ENCODE measurements at places on chromosomes 7 and 10.
A peak's percentile ranks its signal among the peaks of the same experiment; 100 is the strongest.

- no peak for DNase-seq
Measured at GRCh38 chr7:70153933-70154332, 555.7 kb downstream of the AUTS2 start.

DNA sequence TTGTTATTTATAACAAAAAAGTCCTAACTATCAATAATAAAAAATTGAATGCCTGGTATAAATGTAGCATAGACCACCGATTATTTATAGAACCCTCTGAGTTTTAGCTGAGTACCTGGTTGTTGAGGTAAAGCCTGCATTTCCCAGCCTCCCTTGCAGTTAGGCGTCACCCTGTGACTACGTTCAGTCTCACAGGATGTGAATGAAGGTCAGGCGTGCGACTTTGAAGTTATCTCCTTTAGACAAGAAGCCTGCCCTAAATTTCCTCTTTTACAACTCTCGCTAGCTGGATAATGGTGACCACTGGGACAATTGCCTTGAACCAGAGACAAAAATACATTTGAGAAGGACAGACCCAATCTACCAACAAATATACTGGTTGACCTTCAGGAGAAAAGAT lies 67.5 kb upstream of the TES start:
- DNase-seq: no peak

- DNase-seq: no peak
Measured at GRCh38 chr10:43940898-43941837, 292.5 kb upstream of the ZNF32 start.

GRCh38 chr10:78395162-78395561 lies 361.5 kb downstream of the RPS24 start:
- DNase-seq: no peak

DNA sequence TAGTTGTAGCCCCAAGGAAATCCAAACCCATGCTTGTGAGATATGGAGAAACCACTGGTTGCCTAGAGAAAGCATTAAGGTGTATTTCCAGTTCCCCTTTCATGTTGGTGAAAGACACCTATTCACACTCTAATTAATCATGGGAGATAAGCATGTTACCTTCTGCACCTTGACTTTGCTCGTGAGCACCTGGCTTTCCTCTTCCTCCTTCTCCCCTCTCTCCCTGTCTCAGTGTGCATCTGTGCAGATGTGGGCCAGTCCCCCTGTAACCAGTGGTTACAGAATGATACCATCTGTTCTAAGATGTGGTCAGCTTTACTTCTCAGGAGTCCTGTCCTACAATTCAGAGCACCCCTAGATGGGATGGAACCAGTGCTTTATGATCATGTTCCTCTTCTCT lies 160.6 kb downstream of the LCOR start:
- no peak for DNase-seq

DNA sequence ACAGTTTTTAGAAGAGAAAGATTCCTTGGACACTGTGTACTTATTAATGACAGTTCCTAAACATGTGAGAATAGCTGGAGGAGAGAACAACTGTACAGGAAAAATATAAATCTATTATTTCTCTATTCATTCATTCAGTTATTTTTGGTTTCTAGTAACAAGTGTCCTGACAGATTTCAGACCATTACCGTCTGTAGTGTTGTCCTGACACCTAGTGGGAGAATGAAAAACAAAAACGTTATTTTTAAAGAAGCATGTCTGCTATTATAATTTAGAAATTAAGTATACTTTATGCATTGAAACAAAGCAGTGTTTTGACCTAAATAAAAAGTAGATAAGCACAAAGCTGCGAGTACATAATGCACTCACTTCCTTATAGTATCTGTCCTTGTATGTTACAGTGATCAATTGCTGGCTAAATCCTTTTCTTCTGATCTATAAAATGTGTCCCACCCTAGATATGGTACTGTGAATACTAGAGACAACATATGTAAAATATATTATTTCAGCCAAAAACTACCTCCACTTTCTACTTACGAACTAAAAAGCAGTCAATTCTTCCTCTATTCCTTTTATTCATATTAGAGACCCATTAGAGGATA lies 575.6 kb downstream of the ARL4A start:
- peak; percentile 58 for DNase-seq

GRCh38 chr10:3046981-3047547 lies 20.3 kb upstream of the PFKP start:
- no peak for DNase-seq

DNA sequence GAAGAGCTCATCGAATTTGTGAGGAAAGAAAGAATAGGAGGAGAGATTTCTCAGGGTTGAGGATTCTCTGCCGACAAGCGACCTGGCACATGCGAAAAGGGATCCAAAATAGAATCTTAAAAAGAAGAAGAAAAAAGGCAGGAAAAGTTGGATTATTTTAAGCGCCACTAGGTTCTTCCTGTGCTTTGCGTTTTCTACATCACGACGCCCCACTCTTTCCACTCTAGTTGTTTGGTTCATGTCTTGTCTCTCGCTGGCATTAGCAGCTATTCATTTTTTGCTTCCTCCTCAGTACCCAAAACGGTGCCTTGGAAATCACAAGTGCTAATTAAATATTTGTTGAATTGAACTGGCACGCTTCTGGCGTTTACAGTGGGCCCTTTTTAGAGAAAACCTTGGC lies 674 bp upstream of the FRA10AC1 start:
- DNase-seq: peak; percentile 23

GRCh38 chr7:113256883-113257531 lies 138.7 kb upstream of the SMIM30 start:
- no peak for DNase-seq
